ENCODE measurements at places on chromosomes 13 and 19.

DNA sequence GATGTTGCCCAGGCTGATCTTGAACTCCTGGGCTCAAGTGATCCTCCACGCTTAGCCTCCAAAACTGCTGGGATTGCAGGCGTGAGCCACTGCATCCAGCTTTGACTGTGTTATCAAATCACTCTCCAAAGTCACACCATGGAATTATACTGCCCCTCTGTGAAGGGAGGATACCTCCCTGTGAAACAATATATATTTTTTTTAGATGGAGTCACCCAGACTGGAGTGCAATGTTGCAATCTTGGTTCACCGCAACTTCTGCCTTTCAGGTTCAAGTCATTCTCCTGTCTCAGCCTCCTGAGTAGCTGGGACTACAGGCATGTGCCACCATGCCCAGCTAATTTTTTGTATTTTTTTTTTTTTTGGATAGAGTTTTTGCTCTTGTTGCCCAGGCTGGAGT lies 7.7 kb downstream of the TYK2 start:
- DNase-seq, result no peak

GRCh38 chr19:16112778-16113177 lies 1.1 kb downstream of the RAB8A start:
- no peak for DNase-seq

GRCh38 chr19:40190891-40191835 lies at the start of gene MAP3K10:
TSS of gene MAP3K10 (plus strand) at chr19:40191426. CDS start at chr19:40192032, 606 bp downstream.
- peak; percentile 81 for DNase-seq

DNA sequence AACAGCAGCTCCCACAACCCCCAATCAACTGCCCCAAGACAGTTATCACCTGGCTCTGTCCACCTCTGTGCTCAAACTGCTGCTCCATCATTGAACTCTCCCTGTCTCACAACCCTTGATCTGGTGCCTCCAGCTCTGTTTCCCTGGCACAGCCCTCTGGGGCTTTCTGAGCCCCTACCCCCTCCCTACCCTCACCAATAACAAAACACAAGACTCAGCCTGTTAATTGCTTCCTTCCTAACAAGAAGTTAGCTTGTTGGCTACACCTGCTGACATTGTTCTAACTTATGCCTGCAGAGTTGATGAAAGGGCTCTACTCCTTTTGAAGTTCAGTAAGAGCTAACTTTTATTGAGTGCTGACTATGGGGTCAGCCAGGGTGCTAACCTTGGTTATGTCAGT lies 99.4 kb upstream of the FNDC3A start:
- no peak for DNase-seq

GRCh38 chr19:30106417-30107095 lies 164.5 kb downstream of the URI1 start:
- DNase-seq, result no peak

GRCh38 chr13:112870051-112870331 lies 99.0 kb upstream of the MCF2L start:
- DNase-seq, result no peak

- DNase-seq, result no peak
These were observed 24.2 kb upstream of the C1QTNF9B start for GRCh38 chr13:23921451-23921888.

GRCh38 chr13:49213997-49214916 lies 5.9 kb upstream of the MLNR start:
- DNase-seq, result no peak

- no peak for DNase-seq
These were observed 292.1 kb downstream of the TDRD3 start for GRCh38 chr13:60689076-60689475.

GRCh38 chr19:54209058-54209810 lies 8.6 kb downstream of the RPS9 start:
- DNase-seq, result no peak

DNA sequence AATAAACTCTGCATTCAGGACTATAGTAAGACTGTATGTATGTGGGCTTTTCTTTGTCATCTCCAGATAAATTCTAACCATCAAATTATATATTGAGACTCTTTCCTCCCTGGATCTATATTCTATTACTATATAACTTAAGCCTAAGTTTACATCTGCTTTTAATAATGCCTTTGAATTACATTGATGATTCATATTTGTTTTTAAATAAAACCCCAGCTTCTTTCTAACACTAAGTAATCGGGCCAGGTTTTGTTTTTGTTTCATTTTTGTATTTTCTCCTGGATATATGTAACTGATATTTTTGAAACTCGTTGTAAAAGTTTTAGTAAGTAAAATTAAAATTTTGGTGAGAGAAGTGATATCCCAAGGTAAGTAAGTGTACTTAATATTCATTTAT lies 1599.1 kb downstream of the PCDH9 start:
- DNase-seq, result no peak

- no peak for DNase-seq
These were observed 169.4 kb downstream of the OLFM4 start for GRCh38 chr13:53198017-53198416.

- no peak for DNase-seq
These were observed 512 bp downstream of the RPS19 start for GRCh38 chr19:41860419-41861115.

DNA sequence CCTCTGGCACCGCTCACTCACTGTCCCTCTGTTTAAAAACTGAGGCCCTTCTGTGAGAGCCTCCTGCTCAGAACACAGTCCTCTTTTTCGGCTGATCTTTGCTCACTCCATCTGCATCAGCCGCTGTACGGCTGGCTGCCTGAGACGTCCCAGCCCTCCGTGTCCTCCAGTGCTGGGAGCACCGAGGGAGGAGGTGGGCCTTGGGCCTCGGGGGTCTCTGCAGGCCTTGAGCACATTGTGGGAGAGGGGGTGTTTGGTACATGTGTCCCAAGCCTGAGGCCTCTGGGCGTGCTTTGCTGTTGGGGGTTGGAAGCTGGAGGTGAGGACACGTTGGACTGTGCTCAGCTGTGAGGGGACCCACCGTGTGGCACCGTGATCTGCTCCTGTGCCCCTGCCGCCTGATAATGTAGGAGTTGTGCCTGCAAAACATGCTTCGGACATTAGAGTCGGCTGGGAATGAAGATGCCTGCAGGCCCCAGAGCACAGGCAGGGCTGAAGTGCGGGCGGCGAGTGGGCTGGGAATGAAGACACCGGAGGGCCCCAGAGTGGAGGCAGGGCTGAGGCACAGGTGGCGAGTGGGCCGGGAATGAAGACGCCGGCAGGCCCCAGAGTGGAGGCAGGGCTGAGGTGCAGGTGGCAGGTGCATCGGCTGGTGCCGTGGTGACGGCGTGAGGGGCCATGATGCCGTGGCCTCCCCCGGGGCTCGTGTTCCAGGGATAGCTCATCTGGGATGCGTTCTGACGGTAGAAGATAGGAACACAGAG lies 30.6 kb downstream of the MCF2L start:
- no peak for DNase-seq

- DNase-seq, result no peak
These were observed 255.7 kb upstream of the KLHL1 start for GRCh38 chr13:70363991-70364390.

GRCh38 chr19:35124098-35125060 lies 8.8 kb downstream of the FXYD3 start:
- DNase-seq, result peak; percentile 45

DNA sequence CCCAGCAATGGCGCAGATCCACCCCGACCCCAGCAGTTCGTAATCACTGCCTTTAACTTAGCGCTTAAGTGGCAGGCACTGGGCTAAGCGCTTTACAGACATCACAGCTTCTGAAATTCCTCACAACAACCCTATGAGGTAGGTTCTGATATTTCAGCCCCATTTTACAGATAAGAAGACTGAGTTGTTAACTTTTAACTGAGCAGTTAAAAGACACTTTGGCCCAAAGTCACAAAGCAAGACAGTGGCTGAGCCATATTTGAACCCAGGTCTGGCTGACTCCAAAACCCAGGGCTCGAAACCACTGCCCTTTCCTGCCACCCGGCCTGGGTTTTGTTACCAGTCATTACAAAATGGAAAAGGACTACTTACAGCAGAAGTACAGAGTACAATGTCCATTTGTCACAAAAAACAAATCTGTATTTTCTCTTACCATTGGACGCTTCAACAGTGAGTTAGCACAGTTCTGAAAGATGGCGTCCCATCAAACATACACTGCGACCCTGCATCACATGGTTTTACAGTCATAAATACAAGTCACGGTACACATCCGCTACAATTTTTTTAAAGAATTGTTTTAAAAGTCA lies 8.5 kb downstream of the HNRNPL start:
- no peak for DNase-seq

- no peak for DNase-seq
These were observed 669.9 kb upstream of the PCDH20 start for GRCh38 chr13:62085337-62086229.

DNA sequence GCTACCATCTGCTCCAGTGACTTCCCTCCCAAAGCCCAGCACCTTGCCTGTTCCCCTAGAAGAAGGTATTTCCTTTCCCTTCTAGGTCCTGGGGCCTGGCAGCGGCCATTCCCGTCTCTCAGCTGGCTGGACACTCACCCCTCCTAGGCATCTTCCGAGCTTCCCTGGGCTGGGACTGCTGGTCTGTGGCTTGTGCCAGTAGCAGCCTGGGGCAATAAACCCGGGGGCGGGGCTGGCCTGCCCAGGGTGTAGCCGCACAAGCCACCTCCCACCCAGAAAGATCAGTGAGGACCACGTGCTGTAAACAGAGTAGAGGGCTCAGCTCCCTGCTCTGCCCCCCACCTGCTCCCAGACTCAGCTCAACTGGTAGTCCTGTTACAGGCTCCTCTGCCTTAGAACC lies 15.0 kb downstream of the LIPE start:
- peak; percentile 65 for DNase-seq

GRCh38 chr19:54452626-54453025 lies 3.6 kb downstream of the LENG8 start:
- no peak for DNase-seq

- no peak for DNase-seq
These were observed 278.6 kb upstream of the EDNRB start for GRCh38 chr13:78197231-78197630.

DNA sequence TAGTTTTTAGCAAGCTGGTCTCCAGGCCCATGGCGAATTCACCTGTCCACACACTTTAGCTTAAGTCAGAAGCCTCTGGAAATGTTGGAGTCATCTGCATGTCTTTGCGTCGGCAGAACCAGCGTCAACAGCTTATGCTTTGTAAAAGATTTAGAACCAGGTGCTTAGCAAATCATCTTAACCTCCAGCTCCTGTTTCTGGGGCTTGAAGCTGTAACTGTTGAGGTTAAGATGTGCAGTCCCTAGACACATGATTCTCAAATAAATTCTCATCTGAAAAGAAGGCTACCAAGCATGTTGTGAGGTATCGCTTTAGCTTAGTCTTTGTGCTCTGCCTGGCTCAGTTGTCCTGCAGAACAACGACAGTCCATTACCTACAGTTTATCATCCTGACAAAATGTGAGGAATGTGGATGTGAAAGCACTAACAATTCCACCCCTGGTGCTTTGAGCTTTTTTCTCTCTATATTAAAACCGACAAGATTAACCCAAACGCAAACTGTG lies 4.4 kb downstream of the EFNB2 start:
- no peak for DNase-seq

GRCh38 chr19:58033741-58034476 lies at the start of gene ZSCAN1:
TSS of gene ZSCAN1 (plus strand) at chr19:58034025. CDS start at chr19:58037837, 3,812 bp downstream.
- DNase-seq, result peak; percentile 87

GRCh38 chr19:53045536-53045935 lies 996 bp downstream of the ERVV-2 start:
- no peak for DNase-seq

GRCh38 chr19:48975947-48976847 lies 11.1 kb downstream of the FTL start:
- no peak for DNase-seq

- DNase-seq, result no peak
These were observed 40.5 kb upstream of the VSTM2B start for GRCh38 chr19:29485293-29485692.

DNA sequence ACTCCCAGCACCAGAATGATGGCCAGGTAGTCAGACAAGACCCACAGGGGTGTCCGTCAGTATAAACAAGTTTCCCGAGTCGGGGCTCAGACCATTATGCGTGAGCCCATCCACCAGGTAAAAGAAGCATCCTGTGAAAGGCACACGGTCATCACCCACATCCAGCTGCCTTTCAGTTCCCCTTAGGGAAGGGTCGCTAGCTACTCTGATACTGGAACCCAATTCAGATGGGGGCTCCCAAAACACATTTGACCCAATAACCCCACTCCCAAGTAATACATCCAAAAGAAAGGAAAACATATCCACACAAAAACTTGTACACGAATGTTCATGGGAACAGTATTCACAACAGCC lies 66.8 kb downstream of the STK24 start:
- no peak for DNase-seq

GRCh38 chr13:44952671-44953070 lies 36.6 kb downstream of the NUFIP1 start:
- no peak for DNase-seq

DNA sequence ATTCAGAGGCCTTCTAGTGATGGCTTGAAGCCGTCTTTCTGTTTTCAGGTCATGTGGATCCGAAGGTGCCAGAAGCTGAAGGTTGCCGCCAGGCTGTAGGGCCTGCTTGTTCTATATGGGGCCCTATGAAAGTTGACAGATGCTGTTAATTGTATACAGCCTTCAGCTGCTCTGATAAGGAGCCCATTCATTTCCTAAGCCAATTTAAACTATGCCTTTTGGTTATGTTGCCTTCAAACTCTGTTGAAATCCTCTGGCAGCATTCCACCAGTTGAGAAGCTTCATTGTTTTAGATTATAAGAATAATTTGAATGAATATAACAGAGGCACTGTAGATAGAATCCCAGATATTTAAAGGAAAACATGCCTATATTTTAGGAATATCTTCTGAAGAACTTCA lies 34.4 kb downstream of the RAP2A start:
- DNase-seq, result no peak

GRCh38 chr13:65868884-65869283 lies 1361.3 kb downstream of the PCDH9 start:
- DNase-seq, result no peak

- no peak for DNase-seq
These were observed 73.8 kb upstream of the OLFM4 start for GRCh38 chr13:52954838-52955237.

DNA sequence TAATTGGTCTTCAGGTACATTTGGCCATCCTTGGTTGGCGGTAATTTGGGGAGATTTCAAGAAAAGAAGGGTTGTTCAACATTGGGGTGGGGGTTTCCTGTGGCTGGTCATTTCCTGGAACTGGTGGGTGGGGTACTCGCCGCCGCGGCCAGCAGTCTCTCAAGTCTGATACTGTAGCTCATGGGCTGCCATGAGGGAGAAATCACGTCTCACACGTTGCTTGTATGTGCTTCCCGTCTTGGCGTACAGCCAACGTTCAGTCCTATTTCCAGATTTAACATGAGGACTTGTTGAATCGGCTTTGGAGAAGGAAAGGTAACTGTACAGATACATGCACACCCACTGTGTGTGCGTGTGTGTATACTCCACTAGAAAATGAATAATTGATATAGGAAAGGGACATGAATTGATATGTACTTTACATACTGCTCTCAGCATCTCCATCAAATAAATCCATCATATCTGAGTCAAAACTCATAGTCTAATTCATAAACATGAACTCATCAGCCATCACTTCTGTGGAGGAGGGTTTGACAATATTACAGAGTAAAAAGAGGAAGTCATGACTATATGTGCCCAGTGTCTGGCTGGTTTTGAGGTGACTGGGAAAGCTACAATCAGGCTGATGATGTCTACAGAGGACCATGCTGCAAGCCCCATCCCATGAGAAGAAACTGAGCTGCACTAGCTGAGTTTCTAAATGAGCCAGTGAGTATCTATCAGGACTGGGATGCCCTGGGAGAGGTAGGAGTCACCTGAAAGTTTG lies 418.1 kb downstream of the TSHZ3 start:
- DNase-seq, result no peak

- DNase-seq, result no peak
These were observed 826.9 kb upstream of the PCDH9 start for GRCh38 chr13:68056816-68057710.

Data from nephron progenitor cell (in vitro differentiated cells).